ENCODE measurements at places on chromosomes 7 and 10.

DNA sequence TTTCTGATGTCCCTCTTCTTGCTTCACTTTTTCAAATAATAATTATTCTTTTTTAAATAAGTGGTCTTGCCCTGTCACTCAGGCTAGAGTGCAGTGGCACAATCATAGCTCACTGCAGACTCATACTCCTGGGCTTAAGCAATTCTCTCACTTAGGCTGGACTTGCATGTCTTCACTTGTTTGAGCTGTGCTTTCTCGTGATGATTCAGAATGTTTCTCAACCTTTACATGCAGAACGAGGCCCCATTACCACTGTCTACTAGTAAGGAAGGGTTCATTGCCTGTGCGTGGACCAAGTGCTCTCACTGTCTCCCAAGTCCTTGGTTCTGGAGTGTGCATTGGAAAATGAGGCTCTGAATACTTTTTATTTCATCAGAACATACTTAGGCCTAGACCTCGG is 468.6 kb upstream of the COBL start:
- DNase-seq, result no peak

DNA sequence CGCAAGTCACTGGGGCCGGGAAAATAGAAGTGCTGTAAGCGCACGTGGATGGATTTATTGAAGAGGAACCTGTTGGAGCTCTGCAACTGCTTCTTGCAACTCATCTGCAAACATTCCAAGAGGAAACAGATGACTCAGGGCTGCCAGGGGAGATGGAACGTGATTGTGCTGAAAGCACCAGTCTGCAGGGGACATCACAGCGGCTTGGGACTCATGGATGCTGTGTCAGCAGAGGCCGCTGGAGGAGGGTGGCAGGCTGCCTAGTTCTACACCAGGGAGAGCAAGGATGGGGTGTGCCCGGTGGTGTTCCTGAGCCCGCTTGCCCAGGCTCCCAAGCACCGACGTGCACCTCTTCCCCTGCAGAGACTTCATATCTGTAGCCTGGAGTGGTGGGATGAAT is 515.7 kb downstream of the TCERG1L start:
- DNase-seq, result no peak

- DNase-seq, result peak; percentile 35
Measured at GRCh38 chr7:146115851-146116520, 615 bp upstream of the CNTNAP2 start.

DNA sequence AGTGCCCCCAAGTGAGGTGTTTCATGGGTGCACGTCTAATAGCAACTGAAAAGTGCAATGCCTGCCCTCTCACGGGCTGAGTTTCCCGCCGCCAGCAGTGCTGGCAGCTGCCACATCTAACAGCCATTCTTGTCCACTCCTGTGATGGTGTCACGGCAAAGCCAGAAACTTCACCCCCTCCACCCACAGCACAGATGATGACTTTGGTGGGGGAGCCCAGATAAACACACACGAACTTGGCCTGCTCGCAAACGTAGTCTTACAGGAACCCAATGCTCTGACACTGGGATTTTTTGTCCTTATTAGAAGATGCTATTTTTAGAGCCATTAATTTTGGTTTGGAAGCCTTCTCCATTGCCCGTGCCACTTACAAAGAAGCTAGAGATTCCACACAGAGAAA is 26.7 kb downstream of the CPXM2 start:
- no peak for DNase-seq

GRCh38 chr7:7577888-7578287 is 11.2 kb downstream of the MIOS start:
- no peak for DNase-seq

DNA sequence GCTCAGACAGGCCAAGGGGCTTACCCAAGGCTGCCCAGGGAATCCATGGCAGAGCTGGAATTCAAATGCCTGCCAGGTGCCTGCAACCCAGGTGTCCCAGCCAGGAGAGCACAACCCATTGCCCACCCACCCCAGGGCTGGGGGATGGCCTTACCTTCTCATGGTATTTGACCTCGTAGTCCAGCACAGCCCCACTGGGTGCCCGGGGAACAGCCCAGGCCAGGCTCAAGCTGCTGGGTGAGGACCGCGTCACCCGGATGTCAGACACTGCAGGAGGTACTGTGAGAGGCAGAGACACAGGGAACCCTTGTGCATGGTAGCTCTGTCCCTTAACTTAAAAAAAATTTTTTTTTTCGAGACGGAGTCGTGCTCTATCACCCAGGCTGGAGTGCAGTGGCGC is 9.0 kb downstream of the EPHB4 start:
- DNase-seq, result no peak

- DNase-seq, result no peak
Measured at GRCh38 chr10:113557424-113557862, 4.6 kb downstream of the HABP2 start.

GRCh38 chr10:71713135-71714030 is 6.2 kb downstream of the C10orf105 start:
- DNase-seq, result no peak

DNA sequence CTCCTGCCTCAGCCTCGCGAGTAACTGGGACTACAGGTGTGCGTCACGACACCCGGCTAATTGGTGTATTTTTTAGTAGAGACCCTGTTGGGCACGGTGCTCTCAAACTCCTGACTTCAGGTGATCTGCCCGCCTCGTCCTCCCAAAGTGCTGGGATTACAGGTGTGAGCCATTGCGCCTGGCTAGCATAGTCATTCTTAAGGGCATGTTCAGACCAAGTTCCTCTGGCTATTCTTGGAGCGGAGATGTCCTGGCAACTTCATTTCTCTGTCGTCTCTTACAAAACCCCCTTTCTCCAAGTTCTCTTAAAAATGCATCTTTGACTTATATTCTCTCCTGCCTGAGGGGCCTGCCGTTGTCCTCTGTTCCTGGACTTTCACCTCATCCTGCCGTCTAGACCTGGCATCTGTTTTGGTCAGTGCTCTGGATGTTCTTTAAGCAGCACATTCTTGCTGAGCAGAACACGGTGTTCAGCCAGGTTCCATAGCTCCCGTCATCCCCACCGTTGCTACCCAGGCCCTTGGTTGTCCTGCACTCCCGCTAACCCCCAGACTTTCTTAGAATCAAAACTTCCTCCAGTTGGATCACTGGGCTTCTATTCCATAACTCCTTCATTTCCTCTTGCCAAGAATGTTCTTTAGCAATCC is 509.9 kb upstream of the GALNT17 start:
- no peak for DNase-seq

GRCh38 chr7:154975984-154976383 is 26.9 kb downstream of the PAXIP1 start:
- DNase-seq, result no peak

DNA sequence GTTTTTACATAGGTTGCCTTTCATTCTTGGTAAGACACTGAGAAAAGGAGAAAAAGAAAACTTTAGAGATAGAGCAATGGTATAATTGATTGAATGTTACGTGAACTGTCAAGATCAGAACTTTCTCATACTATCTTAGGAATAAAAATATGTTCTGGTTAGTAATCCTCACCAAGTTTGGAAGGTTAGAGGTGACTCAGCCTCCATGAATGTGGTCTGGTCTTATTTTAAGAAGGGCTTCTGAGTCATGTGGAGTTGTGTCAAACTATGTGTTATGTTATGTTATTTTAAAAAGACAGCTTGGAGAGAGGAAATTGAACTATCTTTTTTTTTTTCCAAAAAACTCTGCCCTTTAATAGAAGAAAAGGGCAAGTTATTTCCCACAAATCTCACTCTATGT is 458.6 kb upstream of the KLF6 start:
- DNase-seq, result no peak

GRCh38 chr7:139635526-139636302 is 112.2 kb downstream of the CLEC2L start:
- DNase-seq, result no peak

DNA sequence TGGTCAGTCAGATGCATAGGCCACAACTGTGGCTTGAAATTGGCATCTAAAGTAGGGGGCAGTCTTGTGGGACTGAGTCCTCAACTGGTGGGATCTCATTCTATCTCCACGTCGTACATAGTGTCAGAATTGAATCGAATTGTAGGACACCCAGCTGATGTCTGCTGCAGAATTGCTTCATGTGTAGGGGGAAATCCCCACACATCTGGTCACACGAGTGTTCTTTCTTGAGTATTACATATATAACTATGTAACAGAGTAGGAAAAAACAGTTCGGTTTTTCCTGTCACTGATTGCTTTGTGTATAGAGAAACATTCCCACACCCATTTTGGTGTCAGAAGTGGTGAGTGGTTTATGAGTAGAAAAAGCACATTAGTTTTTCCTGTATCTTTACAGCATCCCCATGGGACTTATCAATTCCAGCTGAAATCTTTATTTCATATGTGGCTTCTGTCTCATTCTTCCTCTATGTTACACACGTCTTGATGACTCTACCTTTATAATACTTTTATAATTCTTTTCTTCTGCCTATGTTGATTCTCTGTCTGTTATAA is 79.4 kb upstream of the PCGF5 start:
- no peak for DNase-seq

DNA sequence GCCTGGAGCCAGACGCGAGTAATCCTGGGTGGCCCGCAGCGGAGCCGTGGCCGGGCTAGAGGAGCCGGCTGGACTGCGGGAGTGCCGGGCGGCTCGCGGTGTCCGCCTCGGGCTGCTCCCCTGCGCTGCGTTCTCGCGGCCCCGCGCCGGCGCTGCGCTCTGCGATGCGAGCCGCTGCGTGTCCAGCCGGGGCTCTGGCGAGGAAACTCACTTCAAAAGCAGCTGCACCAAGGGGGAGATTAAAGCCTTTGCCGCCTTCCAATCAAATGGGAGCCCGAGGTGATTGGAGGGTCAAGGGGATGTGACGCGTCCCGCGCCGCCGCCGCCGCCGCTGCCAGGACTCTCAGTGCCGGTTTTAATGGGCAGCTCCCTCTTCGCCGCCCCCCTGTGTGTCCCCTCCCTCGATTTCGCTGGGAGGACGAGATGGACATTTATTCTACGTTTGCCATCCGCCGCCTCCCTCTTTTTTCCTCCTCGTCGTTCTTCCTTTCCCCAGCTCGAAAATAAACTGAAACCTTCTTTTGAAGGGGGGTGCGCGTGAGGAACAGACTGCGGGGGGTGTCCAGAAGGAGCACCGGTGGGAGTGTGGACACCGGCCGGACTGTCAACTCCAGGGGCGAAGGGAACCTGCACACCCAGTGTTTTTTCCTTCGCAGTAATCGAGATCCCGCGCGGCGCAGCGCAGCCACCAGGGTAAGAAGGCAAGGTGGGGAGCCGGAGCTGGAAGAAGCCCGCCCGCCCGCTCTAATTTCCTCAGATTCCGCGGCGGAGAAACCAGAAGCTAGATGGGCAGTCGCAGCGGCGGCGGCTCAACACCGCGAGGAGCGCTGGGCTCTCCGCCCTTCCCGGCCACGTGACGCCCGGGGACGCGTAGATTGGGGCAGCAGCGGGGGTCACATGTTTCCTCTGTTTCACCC is at the start of gene ZNF503:
ZNF503 (minus strand) TSS at position 196 of the 917 bp plus-strand sequence. CDS start 345 bp downstream, outside the sequence.
- peak; percentile 68 for DNase-seq

DNA sequence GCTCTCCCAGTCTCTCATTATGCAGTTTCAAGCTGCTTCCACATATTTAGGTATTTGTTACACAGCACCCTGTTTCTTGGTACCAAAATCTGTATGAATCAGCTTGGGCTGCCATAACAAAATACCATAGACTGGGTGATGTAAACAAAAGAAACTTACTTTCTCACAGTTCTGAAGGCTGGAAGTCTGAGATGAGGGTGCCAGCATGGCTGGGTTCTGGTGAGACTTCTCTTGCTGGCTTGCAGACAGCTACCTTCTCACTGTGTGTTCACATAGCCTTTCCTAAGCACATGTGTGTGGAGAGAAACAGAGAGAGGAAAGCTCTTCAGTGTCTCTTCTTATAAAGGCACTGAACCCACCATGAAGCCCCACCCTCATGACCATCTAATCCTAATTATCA is 15.7 kb upstream of the CBLL1 start:
- no peak for DNase-seq

DNA sequence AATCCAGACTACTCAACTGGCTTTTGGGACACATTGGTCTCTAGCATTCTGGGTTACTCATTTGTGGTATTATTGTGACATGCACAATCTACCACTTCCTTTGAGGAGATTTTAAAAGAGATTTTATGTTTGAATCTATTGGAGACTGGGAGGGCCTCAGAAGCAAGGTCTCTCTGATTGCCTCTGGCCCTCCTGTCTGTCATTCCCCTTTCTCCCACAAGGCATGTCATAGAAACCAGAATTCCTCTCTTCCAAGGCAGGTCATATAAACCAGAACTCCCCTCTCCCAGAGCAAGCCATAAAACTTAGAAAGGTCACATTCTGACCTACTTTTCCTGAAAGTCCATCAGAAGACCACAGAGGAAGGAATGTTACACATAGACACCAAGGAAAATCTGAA is 777.7 kb downstream of the PHTF2 start:
- DNase-seq, result no peak

DNA sequence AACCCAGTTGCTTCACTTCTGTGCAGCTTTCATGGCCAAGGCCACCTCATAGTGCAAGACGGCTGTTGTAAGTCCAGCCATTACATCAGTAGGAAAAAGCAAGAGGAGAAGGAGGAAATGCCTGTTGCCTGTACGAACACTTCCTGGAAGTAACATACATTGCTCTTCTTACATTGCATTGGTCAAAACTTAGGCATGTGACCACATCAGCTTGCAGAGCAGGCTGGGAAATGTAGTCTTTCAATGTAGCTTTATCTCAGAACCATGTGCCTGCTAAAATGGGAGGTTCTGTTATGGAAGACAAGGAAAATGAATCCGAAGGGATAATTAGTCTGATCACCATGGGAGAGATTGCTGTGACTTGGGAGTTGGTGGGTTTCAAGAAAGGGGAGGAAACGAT is 4.3 kb downstream of the SLC29A3 start:
- DNase-seq, result no peak

DNA sequence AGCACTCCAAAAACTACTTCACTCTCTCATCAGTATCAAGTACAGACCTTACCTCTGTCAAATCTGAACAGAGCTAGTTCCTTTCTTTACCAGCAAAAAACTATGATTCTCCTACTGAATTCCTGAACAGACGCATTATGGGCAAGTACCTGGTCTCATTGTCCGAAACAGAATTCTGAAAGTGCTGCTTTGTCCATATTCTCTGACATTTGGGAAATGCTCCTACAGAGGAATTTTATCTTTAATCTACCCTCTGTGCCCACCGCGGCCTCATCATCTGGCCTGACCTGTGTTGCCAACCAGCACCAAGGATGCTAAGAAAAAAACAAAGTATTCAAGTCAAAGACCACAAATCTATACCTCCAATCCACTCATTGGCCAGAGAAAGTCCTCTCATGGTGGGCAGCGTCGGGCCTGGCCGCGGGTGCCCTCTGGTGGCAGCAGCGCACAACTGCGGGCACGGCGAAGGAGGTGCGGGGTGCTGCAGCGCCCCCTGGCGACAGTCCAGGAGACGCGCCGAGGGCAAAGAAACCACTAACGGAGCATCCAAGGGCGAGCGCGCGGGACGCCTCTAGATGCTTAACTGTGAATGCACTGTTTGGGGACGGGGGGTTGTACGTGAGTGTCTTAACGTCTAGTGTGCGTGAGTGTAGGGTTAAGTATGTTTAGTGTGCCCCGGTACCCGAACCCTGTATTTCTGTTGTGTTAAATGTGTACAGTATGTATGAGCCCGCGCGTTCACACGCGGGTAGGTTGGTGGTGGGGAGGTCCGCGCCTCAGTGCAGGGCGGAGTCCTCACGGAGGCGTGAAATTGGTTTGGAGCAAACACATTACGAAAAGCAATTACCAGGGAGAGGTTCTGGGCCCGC is 5.0 kb upstream of the GBX1 start:
- DNase-seq, result peak; percentile 3

All from cerebellar nuclear complex (tissue), 1 donor.